Umbilical cord (tissue), 2 donors: ENCODE measurements at places on chromosomes 1 and 21. TPM values are rescaled to one million over a fixed set of nuclear protein-coding genes. Genes with fewer than 3 reads are reported as not detected.

DNA sequence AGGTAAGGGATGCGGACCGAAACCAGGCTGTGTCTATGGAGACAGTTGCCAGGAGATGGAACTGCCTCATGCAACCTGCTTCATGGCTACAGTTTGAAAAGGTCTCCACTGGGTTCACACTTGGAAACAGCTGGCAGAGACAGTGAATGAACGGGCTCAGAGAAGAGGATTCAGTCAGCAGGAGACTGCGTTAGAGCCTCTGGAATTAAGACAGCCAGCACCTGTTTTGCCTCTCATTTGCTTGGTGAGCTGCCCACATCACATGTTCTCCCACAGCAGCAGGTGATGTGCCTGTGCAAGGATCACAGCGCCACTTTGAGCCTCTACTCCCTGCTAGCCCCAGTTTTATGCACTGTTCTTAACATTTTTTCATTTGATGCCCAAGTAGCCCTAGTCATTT is 321.0 kb downstream of the PLPP3 start:
- DNase-seq: no peak

MAPKAPK2 gene
- total RNA-seq: 20.7 TPM

DNA sequence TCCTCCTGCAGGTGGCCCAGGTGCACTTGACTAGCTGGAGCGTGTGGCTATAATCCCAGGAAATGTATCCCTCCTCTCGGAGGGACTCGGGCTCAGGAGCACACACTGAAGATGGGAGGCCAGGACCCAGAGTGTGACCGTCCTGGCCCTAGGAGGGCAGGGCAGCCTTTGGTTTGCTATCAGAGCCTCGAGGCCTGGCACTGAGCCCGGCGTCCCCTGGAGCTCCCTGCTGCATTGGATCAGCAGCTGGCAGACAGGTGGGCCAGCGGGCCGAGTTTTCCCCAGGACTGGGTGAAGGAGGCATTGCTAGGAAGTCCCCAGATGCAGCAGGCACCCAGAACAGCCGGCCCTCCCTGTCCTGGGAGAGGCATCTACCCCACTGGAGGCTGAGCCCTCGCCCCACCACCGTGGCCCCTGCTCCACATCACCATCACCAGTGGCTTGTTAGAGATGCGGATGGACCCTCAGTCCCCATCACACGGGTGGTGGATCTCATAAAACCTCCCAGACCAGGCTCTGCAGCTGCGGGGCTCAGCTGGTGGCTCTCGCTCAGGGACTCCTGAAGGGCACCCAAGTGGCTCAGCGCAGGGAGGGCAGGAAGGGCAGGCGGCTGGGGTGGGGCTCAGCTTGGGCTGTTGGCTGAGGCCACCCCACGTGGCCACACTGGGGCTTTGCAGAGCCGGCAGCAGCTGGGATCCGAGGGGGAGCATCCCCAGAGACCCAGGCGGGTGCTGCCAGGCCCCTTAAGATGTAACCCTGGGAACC is 32.7 kb upstream of the POFUT2 start:
- DNase-seq: no peak

GUCA2A gene
- total RNA-seq: not detected

PPIAL4G gene
- total RNA-seq: 10.4 TPM
